ENCODE measurements at places on chromosomes 16 and 17. TPM values are rescaled to one million over a fixed set of nuclear protein-coding genes. Genes with fewer than 3 reads are reported as not detected.

The KCNJ2 gene
- 0.22 TPM for total RNA-seq

The MYH1 gene
- not detected for total RNA-seq

The DRC3 gene
- total RNA-seq = 0.06 TPM

The CCL16 gene
- total RNA-seq = not detected

The BRICD5 gene
- 10.1 TPM for total RNA-seq

The TMIGD1 gene
- total RNA-seq = not detected

The PTX4 gene
- not detected for total RNA-seq

The CDC42EP4 gene
- 115 TPM for total RNA-seq

The SLC13A2 gene
- not detected for total RNA-seq

The ZNRF1 gene
- total RNA-seq = 26.0 TPM

The TRIM65 gene
- total RNA-seq = 28.6 TPM

The TAT gene
- not detected for total RNA-seq

The EVI2A gene
- total RNA-seq = 0.29 TPM

The ARHGDIG gene
- total RNA-seq = not detected

The MEOX1 gene
- not detected for total RNA-seq

The ZFPM1 gene
- 5.7 TPM for total RNA-seq

The SLC5A10 gene
- total RNA-seq = not detected

The ALDOC gene
- total RNA-seq = 25.4 TPM

The CACNA1G gene
- total RNA-seq = not detected

The TMUB2 gene
- 26.3 TPM for total RNA-seq

The OTOP2 gene
- total RNA-seq = not detected

The GPR179 gene
- not detected for total RNA-seq

The SLC6A2 gene
- total RNA-seq = not detected

Data from epithelial cell of proximal tubule (primary cell).